B cell (primary cell): ENCODE measurements at places on chromosomes 5 and 9.

DNA sequence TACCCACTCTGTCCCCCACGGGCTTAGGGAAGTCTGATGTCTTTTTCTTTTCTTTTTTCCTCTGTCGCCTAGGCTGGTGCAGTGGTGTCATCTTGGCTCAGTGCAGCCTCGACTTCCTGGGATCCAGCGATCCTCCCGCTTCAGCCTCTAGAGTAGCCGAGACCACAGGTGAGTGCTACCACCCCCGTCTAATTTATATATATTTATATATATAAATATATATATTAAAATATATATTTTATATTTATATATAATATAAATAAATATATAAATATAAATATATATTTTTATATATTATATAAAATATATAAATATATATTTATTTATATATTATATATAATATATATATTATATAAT is 3.3 kb upstream of the ANXA2R start:
- DNase-seq: no peak
- peaks cover 4% of the 10 kb centered on the region for H3K4me1 ChIP-seq
- H3K27ac ChIP-seq: peak overlapping the region; percentile 98
- no peaks in the 10 kb centered on the region for H3K36me3 ChIP-seq
- peak overlapping the region; percentile 64 for H3K4me3 ChIP-seq

DNA sequence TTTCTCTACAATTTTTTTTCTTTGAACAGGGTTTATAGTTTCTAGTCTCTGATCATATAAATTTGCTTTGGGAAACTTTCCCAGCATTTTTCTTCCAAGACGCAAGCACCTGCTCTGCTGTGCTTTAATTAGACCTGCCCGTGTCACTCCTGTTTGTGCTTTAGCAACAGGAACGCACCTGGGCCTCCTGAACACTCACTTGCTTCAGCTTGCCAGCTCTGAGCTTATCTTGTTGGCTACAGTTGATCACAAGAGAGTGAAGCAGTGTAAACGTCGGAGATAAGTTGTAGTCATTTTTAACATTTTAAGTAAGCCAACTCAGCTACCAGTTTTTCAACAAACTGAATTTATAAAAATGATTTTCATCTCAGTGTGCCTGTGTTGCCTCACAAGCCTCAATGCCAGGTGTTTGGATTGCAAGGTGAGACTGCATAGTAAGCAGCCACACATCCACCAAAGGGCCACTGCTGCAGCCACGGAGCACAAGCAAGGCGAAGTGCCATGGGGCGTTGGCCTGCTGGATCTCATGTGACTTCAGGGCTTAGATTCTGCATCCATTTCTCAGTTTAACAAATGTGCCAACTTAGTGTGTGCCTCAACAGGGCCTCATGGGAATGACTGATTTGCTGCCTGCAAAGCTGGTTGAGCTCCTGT is 166.9 kb downstream of the TRIO start:
- no peak overlapping the region for H3K4me3 ChIP-seq
- H3K27me3 ChIP-seq: no peaks in the 10 kb centered on the region
- H3K4me1 ChIP-seq: no peaks in the 10 kb centered on the region
- DNase-seq: no peak
- H3K27ac ChIP-seq: no peak overlapping the region

- H3K4me3 ChIP-seq: no peak overlapping the region
- H3K27me3 ChIP-seq: no peaks in the 10 kb centered on the region
- peak overlapping the region; percentile 87 for H3K27ac ChIP-seq
- peaks cover 9% of the 10 kb centered on the region for H3K36me3 ChIP-seq
- peaks cover 53% of the 10 kb centered on the region for H3K4me1 ChIP-seq
Measured at GRCh38 chr5:98934546-98934945, 5.7 kb upstream of the CHD1 start.

GRCh38 chr9:110336363-110336762 is 1.3 kb downstream of the TXNDC8 start:
- DNase-seq: no peak
- no peaks in the 10 kb centered on the region for H3K27me3 ChIP-seq
- H3K27ac ChIP-seq: no peak overlapping the region
- no peak overlapping the region for H3K4me3 ChIP-seq
- H3K4me1 ChIP-seq: no peaks in the 10 kb centered on the region
- no peaks in the 10 kb centered on the region for H3K36me3 ChIP-seq

- peaks cover 5% of the 10 kb centered on the region for H3K27me3 ChIP-seq
- DNase-seq: no peak
Measured at GRCh38 chr5:77882670-77883257, 106.6 kb upstream of the TBCA start.

GRCh38 chr5:39624268-39624886 is 199.6 kb upstream of the DAB2 start:
- no peak overlapping the region for H3K4me3 ChIP-seq
- DNase-seq: no peak
- no peaks in the 10 kb centered on the region for H3K4me1 ChIP-seq
- no peaks in the 10 kb centered on the region for H3K36me3 ChIP-seq
- H3K27me3 ChIP-seq: no peaks in the 10 kb centered on the region

DNA sequence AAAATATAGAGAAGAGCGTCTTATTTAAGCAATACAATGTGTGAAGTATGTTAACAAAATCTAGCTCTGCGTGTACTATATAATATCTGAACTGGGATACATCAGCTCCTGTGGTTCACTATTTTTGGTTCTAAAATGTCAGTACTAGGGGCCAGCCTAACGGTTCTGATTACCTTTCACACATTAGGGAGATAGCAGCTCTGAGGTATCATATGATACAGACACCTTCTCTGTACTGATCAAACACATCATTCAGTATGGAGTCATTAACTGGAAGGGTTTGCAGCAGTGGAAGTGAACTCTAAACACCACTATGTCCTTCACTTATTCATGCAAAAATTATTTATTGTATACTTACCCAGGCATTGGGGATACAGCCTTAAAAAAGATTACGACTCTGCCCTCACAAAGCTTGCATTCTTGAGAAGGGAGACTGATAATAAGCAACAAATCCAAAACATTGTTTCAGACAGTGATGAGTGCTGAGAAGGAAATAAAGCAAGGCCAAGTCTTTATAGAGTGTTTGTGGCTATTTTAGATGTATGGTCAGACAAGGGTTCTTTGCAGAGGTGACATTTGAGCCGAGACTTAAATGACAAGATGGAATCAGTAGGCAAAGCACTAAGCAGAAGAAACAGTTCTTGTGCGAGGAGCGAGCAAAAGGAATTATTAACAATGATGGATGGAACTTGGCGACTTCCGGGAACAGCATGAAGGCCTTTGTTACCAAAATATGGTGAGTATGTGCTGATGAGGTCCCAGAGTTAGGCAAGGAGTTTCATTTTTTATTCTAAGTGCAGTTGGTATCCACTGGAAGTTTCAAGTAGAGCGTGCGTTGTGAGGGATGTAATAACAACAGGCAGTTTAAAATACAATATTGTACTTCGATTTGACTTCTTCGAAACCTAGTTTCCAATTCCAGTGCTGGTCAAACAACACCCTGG is 1.8 kb upstream of the LNPEP start:
- no peak for DNase-seq
- H3K27ac ChIP-seq: peak overlapping the region; percentile 88
- H3K4me3 ChIP-seq: peak overlapping the region; percentile 65
- H3K4me1 ChIP-seq: peaks cover 55% of the 10 kb centered on the region

GRCh38 chr9:116027511-116027910 is 126.1 kb upstream of the PAPPA start:
- no peaks in the 10 kb centered on the region for H3K27me3 ChIP-seq
- DNase-seq: no peak
- H3K4me3 ChIP-seq: no peak overlapping the region
- H3K36me3 ChIP-seq: no peaks in the 10 kb centered on the region
- H3K4me1 ChIP-seq: no peaks in the 10 kb centered on the region

DNA sequence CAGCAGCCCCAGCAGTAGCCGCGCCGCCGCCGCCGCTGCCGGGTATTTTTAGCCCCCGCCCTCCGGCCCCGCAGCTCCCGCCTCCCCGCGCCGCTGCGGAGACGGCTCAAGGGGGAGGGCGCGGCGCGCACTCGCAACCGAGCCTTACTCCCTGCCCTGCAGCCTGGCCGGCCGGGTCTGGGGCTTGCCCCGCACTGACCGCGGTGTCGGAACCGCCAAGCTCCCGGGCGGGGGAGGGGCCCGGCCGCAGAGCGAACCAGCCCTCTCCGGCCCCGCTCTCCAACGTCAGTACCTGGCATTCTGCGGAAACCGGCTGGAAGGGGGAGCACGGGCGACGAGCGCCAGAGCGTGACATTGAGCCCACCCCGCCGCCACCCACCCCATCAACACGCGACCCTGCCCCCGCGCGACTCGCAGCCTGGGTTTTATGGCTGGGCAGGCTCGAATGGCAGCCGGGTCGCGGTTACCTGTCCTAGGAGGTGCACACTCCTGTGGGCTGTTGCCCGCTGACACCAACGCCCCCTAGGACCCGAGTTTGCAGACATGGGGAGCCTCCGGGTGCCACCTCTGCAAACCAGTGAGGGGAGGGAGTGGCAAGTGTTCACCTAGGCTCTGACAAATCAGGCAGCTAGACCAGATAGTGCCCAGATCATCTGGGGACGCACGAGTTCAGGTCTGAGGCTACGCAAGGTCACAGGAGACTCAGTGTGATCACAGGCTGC is at the start of gene ACSL6:
Gene ACSL6 (minus strand): TSS at position 37 of the 722 bp plus-strand sequence. CDS start 105 bp downstream, outside the sequence.
- H3K36me3 ChIP-seq: no peaks in the 10 kb centered on the region
- peak within 1 kb of the TSS; percentile 27 for H3K4me3 ChIP-seq
- H3K27me3 ChIP-seq: peaks cover 4% of the 10 kb centered on the region
- no peak within 1 kb of the TSS for H3K27ac ChIP-seq
- DNase-seq: peak; percentile 57
- peaks cover 12% of the 10 kb centered on the region for H3K4me1 ChIP-seq

GRCh38 chr9:37251452-37251851 is 131.1 kb downstream of the ZCCHC7 start:
- peaks cover 50% of the 10 kb centered on the region for H3K4me1 ChIP-seq
- H3K27me3 ChIP-seq: no peaks in the 10 kb centered on the region
- peak; percentile 81 for DNase-seq
- H3K36me3 ChIP-seq: peaks cover 6% of the 10 kb centered on the region
- no peak overlapping the region for H3K4me3 ChIP-seq

GRCh38 chr5:113047234-113047633 is 70.6 kb downstream of the DCP2 start:
- no peaks in the 10 kb centered on the region for H3K27me3 ChIP-seq
- no peak overlapping the region for H3K4me3 ChIP-seq
- peaks cover 18% of the 10 kb centered on the region for H3K4me1 ChIP-seq
- no peaks in the 10 kb centered on the region for H3K36me3 ChIP-seq
- no peak overlapping the region for H3K27ac ChIP-seq
- no peak for DNase-seq

DNA sequence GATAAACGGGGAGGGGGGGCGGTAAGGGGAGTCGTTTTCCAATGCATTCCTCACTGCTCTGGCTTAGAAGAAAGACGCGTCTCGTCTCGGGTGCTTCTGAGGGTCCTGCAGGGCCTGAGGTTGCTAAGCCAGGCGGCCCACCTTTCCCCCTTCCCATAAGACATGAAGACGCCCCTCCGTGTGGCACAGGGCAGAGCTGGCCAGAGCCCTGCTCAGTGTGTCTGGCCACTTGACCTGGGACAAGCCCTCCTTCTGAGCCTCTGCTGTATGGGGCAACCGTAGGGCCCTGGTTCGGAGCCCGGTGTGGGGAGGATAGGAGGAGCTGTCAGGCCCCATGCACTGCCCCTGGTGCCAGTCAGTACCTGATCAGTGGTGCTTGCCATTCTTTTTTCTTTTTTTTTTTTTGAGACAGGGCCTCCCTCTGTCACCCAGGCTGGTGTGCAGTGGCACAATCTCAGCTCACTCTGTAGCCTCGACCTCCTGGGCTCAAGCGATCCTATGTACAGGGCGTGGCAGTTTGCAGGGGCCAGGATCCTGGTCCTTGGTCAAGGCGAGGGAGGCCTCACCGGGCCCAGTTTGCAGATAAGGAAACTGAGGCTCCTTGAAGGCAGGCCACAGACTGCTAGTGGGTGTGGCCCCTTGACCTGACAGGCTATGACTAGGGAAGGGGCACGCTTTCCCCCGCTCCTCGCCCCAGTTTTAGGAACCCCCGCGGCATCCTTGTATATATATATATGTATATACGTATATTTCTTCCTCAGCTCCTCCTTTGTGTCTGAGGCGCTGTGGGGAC is 172.3 kb upstream of the IER5L start:
- peaks cover 27% of the 10 kb centered on the region for H3K27me3 ChIP-seq
- DNase-seq: no peak
- no peak overlapping the region for H3K27ac ChIP-seq
- no peaks in the 10 kb centered on the region for H3K36me3 ChIP-seq
- peaks cover 5% of the 10 kb centered on the region for H3K4me1 ChIP-seq

- no peaks in the 10 kb centered on the region for H3K27me3 ChIP-seq
- no peak overlapping the region for H3K4me3 ChIP-seq
- DNase-seq: no peak
- no peaks in the 10 kb centered on the region for H3K4me1 ChIP-seq
- no peaks in the 10 kb centered on the region for H3K36me3 ChIP-seq
Measured at GRCh38 chr9:84903963-84904362, 234.4 kb downstream of the NTRK2 start.

- H3K36me3 ChIP-seq: no peaks in the 10 kb centered on the region
- H3K27me3 ChIP-seq: no peaks in the 10 kb centered on the region
- H3K4me1 ChIP-seq: peaks cover 14% of the 10 kb centered on the region
- no peak for DNase-seq
- H3K27ac ChIP-seq: no peak overlapping the region
Measured at GRCh38 chr5:143800715-143801114, 11.2 kb upstream of the HMHB1 start.

GRCh38 chr5:43677253-43677652 is 74.3 kb downstream of the NNT start:
- H3K27ac ChIP-seq: no peak overlapping the region
- no peak overlapping the region for H3K4me3 ChIP-seq
- peaks cover 26% of the 10 kb centered on the region for H3K36me3 ChIP-seq
- no peaks in the 10 kb centered on the region for H3K4me1 ChIP-seq
- H3K27me3 ChIP-seq: no peaks in the 10 kb centered on the region
- DNase-seq: no peak

- no peak overlapping the region for H3K4me3 ChIP-seq
- no peaks in the 10 kb centered on the region for H3K36me3 ChIP-seq
- DNase-seq: no peak
- no peak overlapping the region for H3K27ac ChIP-seq
- no peaks in the 10 kb centered on the region for H3K4me1 ChIP-seq
- H3K27me3 ChIP-seq: no peaks in the 10 kb centered on the region
Measured at GRCh38 chr9:70998962-70999361, 122.5 kb downstream of the TRPM3 start.

- no peaks in the 10 kb centered on the region for H3K36me3 ChIP-seq
- H3K4me1 ChIP-seq: peaks cover 13% of the 10 kb centered on the region
- H3K27ac ChIP-seq: no peak overlapping the region
- H3K27me3 ChIP-seq: peaks cover 30% of the 10 kb centered on the region
- DNase-seq: no peak
Measured at GRCh38 chr5:31854181-31855133, 215.5 kb downstream of the PDZD2 start.

- no peaks in the 10 kb centered on the region for H3K4me1 ChIP-seq
- DNase-seq: no peak
- H3K27me3 ChIP-seq: no peaks in the 10 kb centered on the region
- no peak overlapping the region for H3K4me3 ChIP-seq
Measured at GRCh38 chr5:163248871-163249270, 188.5 kb upstream of the CCNG1 start.

DNA sequence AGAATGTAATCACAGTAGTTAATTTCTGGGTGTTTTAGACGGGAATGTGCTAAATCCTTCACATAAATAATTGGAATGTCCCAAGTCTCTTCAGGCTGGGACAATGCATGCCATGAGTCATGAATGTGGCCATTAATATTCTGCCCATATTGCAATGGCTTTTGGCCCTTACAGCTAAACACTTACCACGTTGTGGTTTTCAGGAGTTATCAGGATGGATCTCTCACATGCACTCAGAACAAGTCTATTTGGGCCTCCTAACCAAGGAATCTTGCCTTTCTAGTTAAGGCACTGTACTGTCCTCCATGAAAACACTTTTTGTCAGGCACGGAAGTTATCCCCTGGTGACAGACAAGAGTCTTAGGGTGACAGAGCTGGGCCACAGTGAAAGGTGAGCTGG is 32.7 kb downstream of the PKD2L2 start:
- no peak overlapping the region for H3K4me3 ChIP-seq
- H3K27me3 ChIP-seq: no peaks in the 10 kb centered on the region
- H3K4me1 ChIP-seq: no peaks in the 10 kb centered on the region
- no peak overlapping the region for H3K27ac ChIP-seq
- H3K36me3 ChIP-seq: no peaks in the 10 kb centered on the region
